ENCODE measurements at places on chromosomes 4 and X. TPM values are rescaled to one million over a fixed set of nuclear protein-coding genes. Genes with fewer than 3 reads are reported as not detected.

SRPX gene
- 182 TPM for total RNA-seq

PNCK gene
- 0.19 TPM for total RNA-seq

EMD gene
- 77.3 TPM for total RNA-seq

EDA2R gene
- 27.8 TPM for total RNA-seq

- peak; percentile 25 for DNase-seq
Measured at GRCh38 chr4:74583089-74583700, 138.3 kb downstream of the AREG start.

DNA sequence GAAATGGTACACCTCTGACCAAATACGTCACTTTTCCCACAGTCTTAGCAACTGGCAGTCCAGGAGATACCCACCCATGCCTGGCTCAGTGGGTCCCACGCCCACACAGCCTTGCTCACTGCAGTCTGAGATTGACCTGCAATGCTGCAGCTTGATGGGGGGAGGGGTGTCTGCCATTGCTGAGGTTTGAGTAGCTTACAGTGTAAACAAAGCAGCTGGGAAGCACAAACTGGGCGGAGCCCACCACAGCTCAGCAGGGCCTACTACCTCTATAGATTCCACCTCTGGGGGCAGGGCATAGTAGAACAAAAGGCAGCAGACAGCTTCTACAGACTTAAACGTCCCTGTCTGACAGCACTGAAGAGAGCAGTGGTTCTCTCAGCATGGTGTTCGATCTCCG is 52.7 kb downstream of the AMER1 start:
- DNase-seq, result no peak

DNA sequence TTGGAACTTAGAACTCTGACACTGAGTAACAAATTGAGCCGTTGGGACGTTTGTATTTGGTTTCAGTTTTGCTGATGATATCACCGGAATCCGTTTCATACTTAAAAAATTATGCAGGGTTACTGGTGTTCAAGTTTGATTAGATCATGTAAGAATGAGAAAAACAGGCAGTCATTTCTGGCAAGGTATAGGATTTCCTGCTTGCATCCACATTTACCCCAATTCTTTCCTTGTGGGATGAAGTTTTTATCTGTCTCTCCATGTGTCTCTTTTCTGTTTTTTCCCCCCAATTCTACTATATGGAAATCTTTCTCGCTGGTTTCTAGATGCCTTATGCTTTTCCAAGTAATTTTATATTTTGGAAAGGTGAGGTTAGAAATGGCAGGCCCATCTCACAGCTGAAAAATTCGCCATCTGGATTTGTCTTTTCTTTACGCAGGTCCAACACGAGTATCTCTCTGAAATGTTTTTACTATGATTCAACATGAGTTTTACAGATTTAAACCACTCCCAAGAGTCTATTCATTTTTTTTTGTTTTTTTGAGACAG is 197.9 kb downstream of the SHOX start:
- DNase-seq, result no peak

- DNase-seq, result peak; percentile 97
Measured at GRCh38 chr4:88027611-88028608, 20.5 kb downstream of the PKD2 start.

DNA sequence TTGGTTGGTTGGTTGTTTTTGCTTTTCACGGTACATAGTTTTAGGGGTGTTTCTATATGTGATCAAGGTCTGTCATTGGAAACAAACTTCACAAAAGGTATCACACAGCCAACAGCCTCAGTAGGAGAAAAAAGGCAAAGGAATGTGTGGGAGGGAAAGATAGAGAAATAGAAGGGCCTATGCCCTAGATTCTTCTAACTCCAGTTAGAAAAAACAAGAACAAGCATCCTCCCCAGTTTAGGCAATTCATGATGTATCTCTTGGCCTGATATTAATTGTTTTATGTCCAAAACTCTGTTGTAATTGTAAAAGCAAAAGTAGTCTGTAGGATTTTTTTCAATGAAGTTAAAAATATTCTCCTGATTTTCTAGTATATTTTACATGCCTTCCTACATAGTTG is 192.4 kb upstream of the EDNRA start:
- no peak for DNase-seq

DNA sequence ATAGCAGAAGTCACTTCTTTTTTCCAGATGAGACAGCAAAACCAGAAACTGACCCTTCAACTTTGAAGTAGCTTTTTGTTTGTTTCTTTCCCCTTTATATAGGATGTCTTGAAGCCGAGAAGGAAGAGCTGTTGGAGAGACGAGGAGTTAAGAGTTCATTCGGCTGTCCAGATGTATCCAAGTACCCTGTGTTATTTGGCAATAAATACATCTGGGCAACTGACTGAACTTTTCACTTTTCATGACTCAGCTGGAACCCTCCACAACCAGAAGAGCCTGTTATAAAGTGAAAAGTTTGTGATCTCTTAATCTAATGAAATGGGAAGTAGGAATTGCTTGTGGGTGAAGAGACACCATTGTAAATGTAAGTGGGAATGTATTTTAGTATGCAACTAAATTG is 131.2 kb downstream of the HTR2C start:
- no peak for DNase-seq

GRCh38 chr4:182339221-182339641 is 96.0 kb downstream of the TENM3 start:
- DNase-seq, result peak; percentile 38

GRCh38 chr4:121923306-121923705 is 28.6 kb downstream of the TRPC3 start:
- no peak for DNase-seq

GRCh38 chrX:150157291-150157690 is 205.8 kb upstream of the MAMLD1 start:
- no peak for DNase-seq

- no peak for DNase-seq
Measured at GRCh38 chr4:1684506-1685234, 557 bp upstream of the FAM53A start.
